Glutamatergic neuron (in vitro differentiated cells): ENCODE measurements at places on chromosomes 3 and 15.
A peak's percentile ranks its signal among the peaks of the same experiment; 100 is the strongest.

DNA sequence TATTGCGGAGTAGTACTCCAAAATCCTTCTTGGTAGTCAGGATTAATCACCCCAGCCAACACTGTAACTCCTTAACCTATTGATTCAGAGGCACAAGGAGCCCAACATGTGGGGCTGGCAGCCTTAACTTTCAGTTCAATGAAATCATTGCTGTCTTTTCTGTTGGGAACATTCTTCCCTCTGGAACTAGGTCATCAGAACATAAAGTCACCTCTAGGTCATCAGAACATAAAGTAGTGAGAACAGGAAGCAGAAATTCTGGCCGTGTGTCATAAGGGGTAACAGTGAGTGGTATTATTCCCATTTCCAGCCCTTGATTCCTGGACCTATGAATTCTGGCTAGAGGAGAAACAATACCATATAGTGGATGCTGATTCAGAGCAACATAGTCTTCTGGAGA, 71.5 kb upstream of the TNIK start:
- no peak for DNase-seq

GRCh38 chr15:66848116-66848515, 146.1 kb downstream of the SMAD6 start:
- no peak for DNase-seq

- DNase-seq: peak; percentile 22
These were observed 1.2 kb upstream of the RYK start for GRCh38 chr3:134251731-134252391.

GRCh38 chr3:53728606-53729005, 117.6 kb downstream of the CHDH start:
- DNase-seq: no peak

DNA sequence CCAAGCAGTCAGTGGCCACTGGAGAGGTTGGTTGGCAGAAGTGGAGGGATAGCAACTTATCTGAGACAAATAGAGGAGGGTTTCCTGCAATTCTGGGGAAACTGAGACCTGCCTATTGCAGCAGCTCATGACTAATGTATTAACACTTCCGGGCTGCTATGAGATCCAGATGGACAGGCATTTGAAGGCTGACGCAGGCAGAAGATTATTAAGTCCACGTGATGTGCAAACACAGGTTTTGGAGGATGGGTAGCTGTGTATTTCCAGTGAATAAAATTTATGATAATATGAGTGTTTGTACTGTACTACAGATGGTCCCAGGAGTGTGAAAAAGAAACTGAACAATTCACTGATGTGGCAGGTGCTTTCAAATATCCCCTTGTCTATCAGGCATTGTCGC, 28.5 kb upstream of the CFAP161 start:
- no peak for DNase-seq

DNA sequence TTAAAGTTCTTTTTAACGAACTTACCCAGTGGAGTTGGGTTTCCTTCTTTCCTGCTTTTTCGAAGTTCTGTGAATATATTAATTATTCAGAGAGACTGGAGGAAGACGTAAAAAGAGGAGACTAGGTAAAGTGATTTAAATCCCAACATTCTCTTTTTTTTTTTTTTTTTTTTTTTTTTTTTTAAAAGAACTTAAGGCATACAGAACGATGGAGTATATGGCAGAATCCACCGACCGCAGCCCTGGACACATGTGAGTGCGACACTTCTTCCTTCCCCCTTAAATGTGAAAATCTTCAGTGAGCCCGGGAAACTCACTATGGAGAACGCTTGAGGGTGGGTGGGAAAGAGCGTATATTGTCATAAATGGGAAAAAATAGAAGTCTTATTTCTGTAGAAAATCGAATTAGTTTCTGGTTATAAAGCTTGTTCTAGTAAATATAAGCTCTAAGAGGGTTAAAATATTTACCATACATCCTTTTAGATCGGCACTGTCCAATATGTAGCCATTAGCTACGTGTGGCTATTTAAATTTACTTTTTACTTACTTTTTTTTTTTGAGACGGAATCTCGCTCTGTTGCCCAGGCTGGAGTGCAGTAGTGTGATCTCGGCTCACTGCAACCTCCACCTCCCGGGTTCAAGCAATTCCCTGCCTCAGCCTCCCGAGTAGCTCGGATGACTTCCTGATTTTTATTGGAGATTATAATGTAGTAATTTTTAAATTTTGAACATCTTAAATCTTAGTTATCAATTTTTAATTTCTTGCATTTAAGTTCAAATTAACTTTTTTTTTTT, 892 bp downstream of the NMD3 start:
- DNase-seq: no peak

GRCh38 chr3:82236257-82236656, 474.8 kb upstream of the GBE1 start:
- no peak for DNase-seq
